Progenitor cell of endocrine pancreas (in vitro differentiated cells): ENCODE measurements at places on chromosomes 2 and 18.

DNA sequence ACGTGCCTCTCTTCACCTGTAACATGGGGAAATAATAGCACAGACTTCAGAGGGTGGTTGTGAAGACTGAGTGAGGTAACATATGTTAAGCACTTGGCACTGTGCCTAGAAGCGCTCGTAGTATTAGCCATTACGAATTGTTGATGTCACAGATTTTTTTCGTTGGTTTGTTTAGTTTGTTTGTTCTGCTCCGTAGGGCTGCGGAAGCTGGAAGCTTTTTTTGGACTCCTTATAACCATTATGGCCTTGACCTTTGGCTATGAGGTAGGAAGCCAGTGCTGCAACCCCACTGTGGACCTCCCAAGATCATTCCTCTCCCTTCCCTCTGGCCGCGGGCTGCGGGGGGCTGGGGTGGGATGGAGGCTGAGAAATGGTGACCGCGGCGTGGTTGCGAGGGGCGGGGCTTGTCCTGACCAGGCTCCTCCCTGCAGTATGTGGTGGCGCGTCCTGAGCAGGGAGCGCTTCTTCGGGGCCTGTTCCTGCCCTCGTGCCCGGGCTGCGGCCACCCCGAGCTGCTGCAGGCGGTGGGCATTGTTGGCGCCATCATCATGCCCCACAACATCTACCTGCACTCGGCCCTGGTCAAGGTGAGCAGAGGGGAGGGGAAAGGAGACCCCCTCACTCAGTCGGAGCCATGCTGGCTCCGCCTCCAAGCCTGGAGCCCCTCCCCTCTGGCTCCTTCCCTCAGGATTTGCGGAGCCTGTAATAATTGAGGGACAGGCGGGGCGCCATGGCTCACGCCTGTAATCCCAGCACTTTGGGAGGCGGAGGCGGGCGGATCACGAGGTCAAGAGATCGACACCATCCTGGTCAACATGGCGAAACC lies 5.5 kb downstream of the SLC11A1 start:
- DNase-seq = no peak

DNA sequence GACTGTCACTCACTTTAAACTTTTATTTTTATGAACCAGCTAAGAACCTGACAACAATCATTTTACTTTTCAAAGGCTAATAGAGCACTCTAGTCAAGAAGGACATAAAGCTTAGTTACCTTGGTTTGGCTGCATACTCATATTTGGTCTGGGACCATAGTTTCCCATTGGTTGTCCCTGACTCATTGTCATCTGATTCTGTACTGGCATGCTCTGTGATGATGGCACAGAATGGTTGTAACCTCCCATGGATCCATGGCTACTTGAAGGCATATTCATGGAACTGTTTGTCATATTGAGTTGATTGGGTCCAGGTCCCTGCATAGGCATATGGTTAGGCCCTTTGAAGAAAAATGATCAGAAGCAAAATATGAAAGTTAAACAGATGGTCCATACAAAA lies 37.9 kb downstream of the SS18 start:
- DNase-seq = no peak

GRCh38 chr2:104472076-104472475 lies 381.8 kb upstream of the POU3F3 start:
- DNase-seq = no peak

DNA sequence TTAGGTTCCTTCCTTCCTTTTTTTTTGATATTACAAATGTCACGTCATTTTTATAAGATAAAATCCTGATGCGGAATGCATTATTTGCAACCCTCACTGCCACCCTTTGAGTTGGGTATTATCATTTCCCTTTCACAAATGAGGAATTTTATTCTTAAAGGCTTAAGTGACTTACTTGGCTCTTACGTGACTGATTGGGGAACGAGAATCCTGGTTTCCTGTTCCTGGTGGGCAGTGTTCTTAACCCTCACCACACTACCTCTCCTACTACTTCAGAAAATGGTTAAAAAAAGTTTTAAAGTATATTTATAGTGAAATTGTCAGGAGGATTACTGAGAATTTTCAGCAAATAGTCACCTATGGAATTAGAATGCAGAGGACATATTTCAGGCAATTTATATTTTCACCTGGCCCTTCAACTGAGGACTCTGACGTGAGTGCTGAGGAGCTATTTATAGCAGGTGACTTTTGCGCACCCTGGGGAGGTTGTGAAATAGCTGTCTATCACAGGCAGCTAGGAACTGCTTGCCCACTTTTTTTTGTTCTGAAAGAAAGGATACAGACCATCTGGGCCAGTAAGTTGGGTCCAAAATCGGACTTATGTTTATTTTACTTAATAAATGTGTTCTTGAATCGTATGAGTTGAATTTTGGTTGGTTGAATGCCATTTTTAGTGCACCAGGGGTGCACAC lies 18.7 kb upstream of the RASGRP3 start:
- no peak for DNase-seq

DNA sequence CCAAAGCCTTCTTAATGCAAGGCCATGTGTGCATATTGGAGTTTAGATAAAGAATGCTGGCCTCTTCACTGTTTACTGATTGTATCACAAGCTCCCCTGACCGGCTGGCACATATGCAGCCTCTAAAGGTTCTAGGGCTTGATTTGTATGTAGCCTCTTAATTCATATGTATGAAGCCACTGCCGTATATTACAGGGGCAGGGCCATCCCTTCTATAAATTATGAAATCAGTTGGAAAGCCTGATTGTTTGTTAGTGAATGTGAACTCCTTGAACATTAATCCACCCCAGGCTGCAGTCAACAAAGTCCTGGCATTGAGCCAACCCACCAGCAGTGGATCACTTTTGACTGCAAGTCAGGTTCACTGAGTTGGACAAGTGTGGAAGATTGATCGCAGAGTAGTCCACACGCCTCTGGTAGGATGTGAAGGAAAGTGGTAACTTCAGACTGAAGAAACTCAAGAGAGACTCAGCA lies 61.6 kb upstream of the PARD3B start:
- DNase-seq = no peak

DNA sequence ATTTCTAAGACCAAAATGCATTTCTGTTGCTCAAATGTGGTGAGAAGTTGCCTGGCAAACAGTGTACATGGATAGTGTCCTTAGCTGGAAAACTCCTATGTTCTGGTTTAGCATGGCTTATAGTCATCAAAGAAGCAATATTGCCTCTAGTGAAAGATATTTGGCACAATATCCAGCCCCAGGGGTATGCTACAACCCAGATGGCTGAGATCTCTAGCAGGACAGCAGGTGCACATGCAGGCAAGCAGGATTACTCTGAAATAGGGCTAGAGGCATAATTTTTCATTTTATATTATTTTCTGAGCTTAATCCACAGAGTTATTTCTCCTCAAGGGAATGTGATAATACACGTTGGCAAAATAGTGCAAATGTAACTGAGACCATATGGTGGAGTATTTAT lies 34.0 kb downstream of the CCDC195 start:
- DNase-seq = no peak

- DNase-seq = no peak
These were observed 34.7 kb upstream of the ACTR3 start for GRCh38 chr2:113854970-113855740.
